CD4-positive, alpha-beta T cell treated with Interleukin-17A for 1 hour (primary cell): ENCODE measurements at places on chromosomes 6 and 20.

DNA sequence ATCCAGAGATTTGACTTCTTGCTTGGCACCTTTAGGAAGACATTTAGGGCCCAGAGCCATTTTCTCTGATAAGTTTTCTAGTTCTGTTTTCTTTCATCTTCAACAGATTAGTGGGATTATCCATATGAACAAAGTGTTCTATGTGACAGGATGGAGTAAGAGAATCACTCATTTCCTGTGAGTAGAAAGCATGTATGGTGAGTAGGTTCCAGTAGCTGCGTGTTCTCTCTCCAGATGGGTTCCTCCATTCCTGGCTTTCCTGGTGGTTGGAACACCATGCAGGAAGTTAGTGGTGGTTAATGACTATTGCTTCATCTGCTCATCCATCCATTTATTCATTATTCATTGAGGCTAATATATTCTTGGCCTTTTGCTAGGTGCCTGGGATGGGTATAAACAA lies 54.0 kb downstream of the EFCAB8 start:
- no peak for DNase-seq

DNA sequence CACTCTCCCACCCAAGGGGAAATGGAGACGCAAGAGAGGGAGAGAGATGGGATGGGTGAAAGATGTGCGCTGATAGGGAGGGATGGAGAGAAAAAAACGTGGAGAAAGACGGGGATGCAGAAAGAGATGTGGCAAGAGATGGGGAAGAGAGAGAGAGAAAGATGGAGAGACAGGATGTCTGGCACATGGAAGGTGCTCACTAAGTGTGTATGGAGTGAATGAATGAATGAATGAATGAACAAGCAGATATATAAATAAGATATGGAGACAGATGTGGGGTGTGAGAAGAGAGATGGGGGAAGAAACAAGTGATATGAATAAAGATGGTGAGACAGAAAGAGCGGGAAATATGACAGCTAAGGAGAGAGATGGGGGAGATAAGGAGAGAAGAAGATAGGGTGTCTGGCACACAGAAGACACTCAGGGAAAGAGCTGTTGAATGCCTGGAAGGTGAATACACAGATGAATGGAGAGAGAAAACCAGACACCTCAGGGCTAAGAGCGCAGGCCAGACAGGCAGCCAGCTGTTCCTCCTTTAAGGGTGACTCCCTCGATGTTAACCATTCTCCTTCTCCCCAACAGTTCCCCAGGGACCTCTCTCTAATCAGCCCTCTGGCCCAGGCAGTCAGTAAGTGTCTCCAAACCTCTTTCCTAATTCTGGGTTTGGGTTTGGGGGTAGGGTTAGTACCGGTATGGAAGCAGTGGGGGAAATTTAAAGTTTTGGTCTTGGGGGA lies 754 bp downstream of the TNF start:
- peak; percentile 38 for DNase-seq

DNA sequence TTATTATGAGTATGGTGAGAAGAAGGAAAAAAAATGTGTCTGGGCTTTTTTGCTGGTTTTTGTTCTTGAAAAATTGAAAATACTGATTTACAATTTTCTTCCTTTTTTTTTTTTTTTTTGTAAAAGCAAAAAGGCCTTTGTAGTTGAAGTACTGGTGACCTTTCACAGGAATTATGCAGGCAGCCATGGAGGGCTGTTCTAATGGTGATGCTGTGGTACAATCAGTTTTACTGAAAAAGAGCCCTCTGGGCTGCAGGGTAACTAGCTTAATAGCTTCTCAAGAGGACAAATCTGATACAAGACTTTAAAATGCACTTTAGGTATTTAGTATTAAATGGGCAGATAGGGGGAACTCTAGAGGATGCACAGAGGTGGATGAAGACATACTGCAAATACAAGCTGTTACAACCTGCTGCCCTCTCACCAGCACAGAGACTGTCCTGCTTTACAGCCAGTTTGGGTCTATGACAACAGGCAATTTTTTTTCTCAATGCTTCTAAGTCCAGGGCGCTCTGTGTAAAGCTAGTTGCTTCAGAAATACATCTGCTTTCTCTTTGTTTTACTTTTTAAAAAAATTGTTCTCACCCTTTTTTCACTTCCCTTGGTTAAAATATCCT lies 61.6 kb upstream of the HS3ST5 start:
- DNase-seq, result no peak

DNA sequence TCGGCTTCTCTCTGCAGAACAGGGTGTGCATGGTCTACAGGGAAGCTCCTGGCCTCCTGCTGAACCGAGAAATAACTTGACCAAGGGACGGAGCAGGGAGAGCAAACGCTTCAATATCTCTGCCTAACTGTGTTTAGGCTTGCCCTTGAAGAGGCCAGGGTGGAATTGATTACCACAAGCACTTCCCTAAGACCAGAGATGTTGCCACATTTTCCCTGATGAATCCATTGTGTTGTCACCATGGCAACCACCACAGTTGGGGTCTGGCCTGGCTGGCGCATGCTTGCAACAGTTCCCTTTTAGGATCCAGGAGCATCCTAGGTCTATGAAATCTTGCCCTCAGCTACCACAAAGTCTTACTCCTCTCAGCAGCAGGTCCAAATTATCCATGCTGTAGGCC lies 213.5 kb upstream of the SULF2 start:
- peak; percentile 2 for DNase-seq

DNA sequence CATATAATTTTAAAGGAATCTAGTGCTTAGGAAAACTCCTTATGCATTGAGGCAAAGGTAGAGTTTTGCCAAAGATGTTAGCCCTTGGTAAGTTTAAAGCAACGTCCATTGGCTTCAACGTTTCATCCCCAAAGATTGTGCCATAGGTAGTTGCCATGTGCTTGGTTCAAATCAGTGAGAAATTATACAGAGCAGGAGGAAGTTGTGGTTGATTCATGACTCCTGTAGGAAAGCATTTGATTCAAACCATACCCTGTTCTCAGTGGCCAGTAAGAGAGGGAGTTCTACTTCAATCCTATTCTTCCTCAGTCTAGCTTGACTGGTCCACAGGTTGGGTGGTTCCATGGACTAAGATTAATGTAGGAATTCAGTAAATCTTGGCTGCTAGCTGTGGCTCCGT lies 535.6 kb downstream of the QKI start:
- no peak for DNase-seq

DNA sequence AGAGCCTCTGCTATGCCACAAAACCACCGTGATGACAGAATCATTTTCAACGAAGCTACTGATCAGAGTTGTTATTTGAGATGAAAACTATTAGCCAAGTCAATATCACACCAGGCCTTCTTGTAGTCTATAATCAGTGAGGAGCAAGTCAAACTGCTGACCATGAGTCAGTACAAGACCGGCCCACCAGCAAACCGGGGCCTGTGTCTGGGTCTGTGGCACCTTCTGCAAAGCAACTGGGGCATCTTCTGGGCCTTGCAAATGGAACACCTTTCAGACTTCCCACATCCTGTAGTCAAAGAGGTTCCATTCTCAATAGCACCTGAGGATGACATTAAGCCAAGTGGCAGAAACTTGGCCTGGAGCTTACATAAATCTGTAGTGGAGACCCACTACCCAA lies 38.5 kb downstream of the CPXM1 start:
- DNase-seq, result no peak

GRCh38 chr6:90268178-90268577 lies 28.5 kb downstream of the BACH2 start:
- no peak for DNase-seq
